CMK (cell line): ENCODE measurements at places on chromosomes 11 and 22.

GRCh38 chr11:92838759-92839310, 130.6 kb upstream of the MTNR1B start:
- no peak for DNase-seq

DNA sequence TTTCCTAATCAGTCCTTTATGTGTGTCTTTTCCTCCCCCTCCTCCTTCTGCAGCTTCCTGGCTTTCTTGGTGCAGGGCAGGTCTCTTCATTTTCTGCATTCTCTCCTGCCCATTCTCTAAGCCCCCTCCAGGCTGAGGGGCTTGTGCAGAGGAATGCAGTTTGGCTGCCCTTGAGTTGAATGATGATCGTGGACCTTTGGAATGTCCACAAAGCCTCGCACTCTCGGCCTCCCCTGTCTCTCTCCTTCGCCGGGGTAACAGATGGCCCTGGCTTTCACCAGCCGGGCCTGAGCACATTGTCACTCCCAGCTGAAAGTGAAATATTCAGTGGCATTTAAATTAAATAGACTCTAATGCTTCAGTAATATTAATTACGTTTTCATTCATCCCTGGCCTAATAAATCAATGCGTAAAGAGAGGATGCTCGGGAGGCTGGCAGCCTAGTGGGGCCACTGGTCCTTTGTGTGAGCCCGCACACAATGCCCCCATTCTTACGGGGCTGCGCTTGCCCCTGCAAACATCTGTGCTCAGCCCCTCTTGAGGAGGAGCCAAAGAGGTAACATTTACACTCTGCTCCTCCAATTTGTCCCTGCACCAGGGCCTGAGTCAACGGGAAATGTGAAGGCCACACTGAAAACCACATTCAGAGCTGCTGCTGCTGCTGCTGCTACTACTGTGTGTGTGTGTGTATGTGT, 64.9 kb upstream of the PAX6 start:
- DNase-seq, result no peak

DNA sequence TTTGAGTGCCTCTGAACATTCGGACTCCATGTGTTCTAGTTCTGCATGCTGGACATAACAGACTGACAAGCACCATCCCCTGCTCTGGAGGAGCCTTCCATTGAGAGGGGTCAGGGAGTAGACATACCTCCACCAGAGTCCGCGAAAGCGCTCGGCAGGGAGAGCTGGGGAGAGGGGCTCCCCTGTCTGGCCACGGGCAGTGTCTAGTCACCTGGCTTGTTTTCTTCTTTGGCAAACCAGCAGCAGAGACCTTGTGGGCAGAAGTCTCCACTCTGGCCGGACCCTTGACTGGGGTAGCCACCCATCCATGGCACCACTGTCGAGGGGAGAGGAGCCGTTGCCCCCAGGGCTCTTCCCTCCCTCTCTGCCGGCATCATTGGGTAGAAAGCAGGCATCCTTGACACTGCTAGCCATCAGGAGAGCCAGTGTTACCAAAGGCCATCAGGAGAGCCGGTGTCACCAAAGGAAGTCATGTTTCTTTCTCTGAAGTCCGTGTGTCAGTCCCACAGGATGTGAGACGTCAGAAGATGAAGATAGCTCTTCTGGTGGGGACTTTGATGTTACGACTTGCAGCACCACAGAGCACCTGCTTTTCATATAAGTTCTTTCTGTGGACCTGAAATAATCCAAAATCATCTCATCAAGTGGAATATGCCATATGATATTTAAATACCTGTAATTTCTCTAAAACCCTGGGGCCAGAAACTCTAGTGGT, 305.6 kb downstream of the TBC1D22A start:
- DNase-seq, result no peak

GRCh38 chr11:36577859-36578258, 10.1 kb downstream of the RAG1 start:
- DNase-seq, result no peak

DNA sequence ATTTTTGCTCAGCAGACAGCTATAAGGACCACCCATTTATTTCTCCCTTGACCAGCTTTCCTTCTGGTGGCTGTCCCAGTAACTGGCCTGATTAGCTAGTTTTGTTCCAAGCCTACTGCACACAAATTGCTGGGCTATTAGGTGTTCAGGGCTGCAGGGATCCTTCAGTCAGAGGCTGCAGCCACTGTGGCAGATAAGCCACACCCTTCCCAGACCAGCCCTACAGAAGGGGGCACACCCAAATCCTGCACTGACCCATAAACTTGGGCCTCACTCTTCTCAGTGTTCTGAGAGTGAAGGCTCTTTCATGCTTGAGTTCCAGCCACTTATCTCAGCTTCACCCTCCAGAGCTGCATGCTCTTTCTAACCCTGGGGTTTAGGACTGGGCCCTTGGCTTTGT, 200.0 kb downstream of the AASDHPPT start:
- no peak for DNase-seq

- DNase-seq, result no peak
Observed at GRCh38 chr22:25120093-25120561, 79.5 kb upstream of the CRYBB3 start.
